Right lung (tissue), 10 donors: ENCODE measurements at places on chromosomes 2 and 18. TPM values are rescaled to one million over a fixed set of nuclear protein-coding genes. Genes with fewer than 3 reads are reported as not detected.
A peak's percentile ranks its signal among the peaks of the same experiment; 100 is the strongest.

EML6 gene
- 1.6 TPM for polyA plus RNA-seq

IL36B gene
- not detected for polyA plus RNA-seq

SLC9A4 gene
- polyA plus RNA-seq, result 0.03 TPM

GAREM2 gene
- polyA plus RNA-seq, result 8.2 TPM

NT5C1B gene
- polyA plus RNA-seq, result 1.6 TPM

CLEC4F gene
- 0.07 TPM for polyA plus RNA-seq

SULT1C2 gene
- polyA plus RNA-seq, result 20.1 TPM

MDH1B gene
- 7.6 TPM for polyA plus RNA-seq

PSMA8 gene
- polyA plus RNA-seq, result not detected

TXNDC2 gene
- not detected for polyA plus RNA-seq

CFAP65 gene
- polyA plus RNA-seq, result 4.5 TPM

ZNF638 gene
- polyA plus RNA-seq, result 264 TPM

EIPR1 gene
- polyA plus RNA-seq, result 18.7 TPM

POTEE gene
- polyA plus RNA-seq, result not detected

NEB gene
- polyA plus RNA-seq, result 5.7 TPM

CCDC102B gene
- 20.7 TPM for polyA plus RNA-seq

DCC gene
- 2.5 TPM for polyA plus RNA-seq

RGPD6 gene
- polyA plus RNA-seq, result 36.6 TPM

TET3 gene
- polyA plus RNA-seq, result 18.3 TPM

DUSP2 gene
- polyA plus RNA-seq, result 2.6 TPM

CFAP53 gene
- polyA plus RNA-seq, result 2.1 TPM

UPP2 gene
- polyA plus RNA-seq, result 0.29 TPM

LRATD1 gene
- 12.9 TPM for polyA plus RNA-seq

LIMS2 gene
- 19.5 TPM for polyA plus RNA-seq

- peak; percentile 23 for DNase-seq
Measured at GRCh38 chr2:201258666-201259615, 1.4 kb upstream of the CASP8 start.

- no peak for DNase-seq
Measured at GRCh38 chr2:128512379-128513115, 193.9 kb upstream of the HS6ST1 start.

- DNase-seq, result no peak
Measured at GRCh38 chr2:207315131-207315530, 149.4 kb upstream of the KLF7 start.

- DNase-seq, result no peak
Measured at GRCh38 chr18:69715191-69715795, 232.4 kb downstream of the CD226 start.

GRCh38 chr2:5472673-5473072, 219.5 kb upstream of the SOX11 start:
- no peak for DNase-seq

DNA sequence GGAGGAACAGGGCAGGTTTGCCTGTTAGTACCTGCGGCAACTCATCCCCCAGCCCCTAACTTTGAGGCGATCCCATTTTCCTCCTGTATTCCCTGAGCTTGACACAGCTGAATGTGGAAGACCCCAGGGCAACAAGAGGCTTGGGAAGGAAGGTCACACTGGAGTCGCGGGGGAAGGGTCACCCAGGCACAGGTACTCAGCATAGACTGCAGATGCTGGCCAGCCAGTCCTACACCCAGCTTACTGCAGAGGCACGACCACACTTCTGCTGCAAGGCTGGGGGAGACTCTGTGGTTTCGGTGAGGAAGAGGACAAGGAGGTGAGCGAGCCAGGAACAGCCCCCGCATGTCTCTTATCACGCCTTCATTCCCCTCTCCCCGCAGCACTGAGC, 91.5 kb downstream of the MALT1 start:
- no peak for DNase-seq

GRCh38 chr2:176391148-176391419, 121.8 kb downstream of the MTX2 start:
- no peak for DNase-seq

DNA sequence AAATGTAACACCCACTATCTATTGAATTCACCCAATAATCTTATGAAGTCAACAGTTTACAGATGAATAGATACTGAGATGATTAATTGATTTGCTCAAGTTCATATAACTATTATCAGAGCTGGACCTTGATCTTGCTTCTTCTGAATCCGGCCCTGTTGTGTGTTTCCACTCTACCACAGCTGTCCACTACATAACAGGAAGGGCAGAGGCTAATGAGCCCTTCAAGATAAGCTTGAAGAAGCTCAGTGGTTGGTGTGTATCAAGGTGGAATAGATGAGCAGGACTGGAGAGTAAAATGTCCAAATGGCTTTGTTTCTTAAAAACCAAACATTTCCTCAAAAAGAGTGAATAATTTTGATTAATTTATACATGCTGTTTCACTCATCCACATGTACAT, 56.4 kb upstream of the ITGB6 start:
- DNase-seq, result no peak

GRCh38 chr2:227703961-227704360, 13.9 kb downstream of the SLC19A3 start:
- no peak for DNase-seq

- no peak for DNase-seq
Measured at GRCh38 chr18:59156316-59156715, 16.6 kb downstream of the SEC11C start.

DNA sequence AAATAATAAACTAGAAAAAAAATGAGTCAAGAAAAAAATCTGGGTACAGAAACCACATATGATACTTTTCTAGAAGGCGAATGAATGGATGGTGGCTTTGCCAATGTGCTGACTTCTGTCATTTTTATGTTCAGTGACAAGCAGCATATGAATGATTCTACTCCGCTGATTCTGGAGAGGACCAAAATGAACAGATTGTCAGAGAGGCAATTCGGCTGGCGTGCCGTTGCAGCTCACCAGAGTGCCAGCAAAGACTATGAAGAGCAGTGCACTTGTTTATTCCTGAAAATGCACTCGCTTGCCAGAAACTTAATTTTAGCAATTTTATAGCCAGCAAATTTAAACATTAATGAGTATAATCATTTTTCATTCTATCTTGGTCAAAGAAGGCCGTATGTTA, 105.9 kb upstream of the NYAP2 start:
- no peak for DNase-seq

- DNase-seq, result no peak
Measured at GRCh38 chr18:13379062-13379865, 160.7 kb downstream of the LDLRAD4 start.

GRCh38 chr2:8659092-8659734, 22.6 kb upstream of the ID2 start:
- DNase-seq, result no peak

DNA sequence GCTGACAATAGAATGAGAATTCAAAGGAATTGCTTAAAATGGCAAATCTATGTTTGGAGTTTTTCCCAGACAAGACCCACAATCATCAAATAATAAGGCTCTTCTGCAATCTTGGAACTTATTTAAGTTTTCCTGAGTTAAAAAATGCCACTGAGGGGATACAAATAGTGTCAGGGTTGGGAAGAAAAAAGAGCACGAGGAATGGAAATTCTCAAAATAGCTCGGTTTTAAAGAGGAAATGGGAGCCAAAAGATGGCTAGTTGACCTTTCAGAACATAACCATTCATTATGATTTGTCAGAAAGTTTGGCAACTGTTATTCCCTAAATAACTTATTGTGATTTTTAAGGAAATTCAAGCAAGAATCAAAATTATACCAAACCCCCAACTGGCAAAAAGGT, 127.7 kb downstream of the RAPGEF4 start:
- DNase-seq, result no peak

DNA sequence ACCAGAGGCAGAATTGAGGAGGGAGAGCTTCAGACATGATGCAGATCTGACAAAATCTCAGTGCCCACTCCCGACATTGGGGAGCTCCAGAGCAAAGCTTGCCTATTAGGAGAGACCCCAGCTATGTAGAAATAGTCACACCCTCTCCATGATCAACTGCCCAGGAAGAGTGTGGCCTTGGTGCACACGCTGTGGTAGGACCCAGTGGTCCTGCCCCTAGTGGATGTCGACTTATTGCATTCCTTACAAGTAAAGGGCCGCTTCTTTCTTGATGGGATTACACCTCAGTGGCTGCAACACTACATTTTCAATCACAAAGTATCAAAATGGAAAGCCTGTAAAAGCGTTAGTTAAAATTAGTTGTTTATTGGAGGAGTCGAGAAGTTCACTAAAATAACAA, 64.2 kb downstream of the VRK2 start:
- no peak for DNase-seq

GRCh38 chr2:86044614-86045013, 61.1 kb downstream of the POLR1A start:
- no peak for DNase-seq

DNA sequence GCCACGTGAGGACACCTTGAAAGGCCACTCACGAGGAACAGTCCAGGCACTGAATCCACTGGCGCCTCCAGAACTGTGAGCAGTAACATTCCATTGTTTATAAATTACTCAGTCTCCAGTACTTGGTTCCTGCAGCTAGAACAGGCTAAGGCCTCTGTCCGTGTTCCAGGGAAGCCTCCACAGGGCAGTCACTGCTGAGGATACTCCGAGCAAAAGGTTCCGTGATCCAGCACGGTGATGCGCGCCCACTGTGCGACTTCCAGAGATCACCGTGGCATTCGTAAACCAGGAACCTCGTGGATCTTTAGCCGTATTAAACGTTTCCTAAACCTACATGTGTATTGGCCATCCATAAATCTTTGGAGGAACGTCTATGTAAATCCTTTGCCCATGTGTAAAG, 51.5 kb upstream of the SALL3 start:
- no peak for DNase-seq

DNA sequence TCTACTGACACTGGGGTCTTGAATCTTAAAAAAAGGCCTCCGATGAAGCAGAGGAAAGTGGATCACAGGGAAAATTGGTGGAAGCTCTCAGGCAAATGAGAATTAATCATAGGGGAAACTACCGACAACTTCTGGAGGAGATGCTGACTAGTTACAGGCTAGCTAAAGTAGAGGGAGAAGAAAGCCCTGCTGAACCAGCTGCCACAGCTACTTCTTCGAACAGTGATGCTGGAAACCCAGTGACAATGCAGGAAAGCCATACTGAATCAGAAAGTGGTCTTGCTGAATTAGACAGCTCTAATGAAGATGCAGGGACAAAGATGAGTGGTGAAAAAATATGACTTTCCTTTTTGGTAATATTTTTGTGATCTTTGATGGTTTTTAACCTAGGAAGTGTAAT, 44.9 kb upstream of the SLC3A1 start:
- DNase-seq, result no peak

DNA sequence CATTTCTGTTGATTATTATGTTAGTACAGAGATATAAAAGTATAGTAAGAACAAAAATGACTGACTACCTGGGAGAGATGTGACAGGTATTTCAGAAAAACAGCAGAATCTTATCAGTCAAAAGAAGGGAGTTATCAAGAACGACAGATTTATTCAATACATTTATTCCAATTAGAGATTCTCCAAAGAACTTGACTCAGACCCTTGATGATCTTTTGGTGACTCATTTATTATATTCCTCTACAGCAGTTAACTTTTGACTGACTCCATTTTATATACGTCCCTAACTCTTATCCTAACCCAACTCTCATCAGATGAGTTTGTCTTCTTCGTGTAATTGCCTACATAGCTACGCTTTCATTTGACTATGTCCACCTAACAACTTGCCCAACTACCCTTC, 91.1 kb downstream of the C2orf74 start:
- DNase-seq, result no peak

GRCh38 chr2:152012697-152013096, 86.1 kb downstream of the CACNB4 start:
- DNase-seq, result no peak

DNA sequence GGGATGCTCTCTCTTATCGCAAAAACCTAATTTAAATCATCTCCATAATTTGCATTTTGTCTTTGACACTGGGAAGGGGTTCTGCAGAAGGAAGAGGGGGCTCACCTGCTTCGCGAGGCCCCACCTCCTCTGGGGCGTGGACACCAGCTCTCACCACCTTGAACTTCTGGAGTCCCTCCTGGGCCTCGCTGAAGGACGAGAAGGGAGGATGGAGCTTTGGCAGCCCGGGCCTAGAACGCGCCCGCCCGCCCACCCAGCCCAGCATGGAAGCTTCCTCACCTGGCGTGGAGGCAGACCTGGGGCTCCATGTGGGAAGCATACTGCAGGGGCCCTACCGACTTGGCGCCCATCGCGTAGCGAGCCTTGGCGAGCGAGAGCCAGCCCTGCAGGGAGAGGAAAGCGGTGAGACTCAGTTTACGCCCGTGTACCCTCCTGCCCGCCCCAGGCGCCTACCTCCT, 1.1 kb upstream of the IMP4 start:
- DNase-seq, result no peak

DNA sequence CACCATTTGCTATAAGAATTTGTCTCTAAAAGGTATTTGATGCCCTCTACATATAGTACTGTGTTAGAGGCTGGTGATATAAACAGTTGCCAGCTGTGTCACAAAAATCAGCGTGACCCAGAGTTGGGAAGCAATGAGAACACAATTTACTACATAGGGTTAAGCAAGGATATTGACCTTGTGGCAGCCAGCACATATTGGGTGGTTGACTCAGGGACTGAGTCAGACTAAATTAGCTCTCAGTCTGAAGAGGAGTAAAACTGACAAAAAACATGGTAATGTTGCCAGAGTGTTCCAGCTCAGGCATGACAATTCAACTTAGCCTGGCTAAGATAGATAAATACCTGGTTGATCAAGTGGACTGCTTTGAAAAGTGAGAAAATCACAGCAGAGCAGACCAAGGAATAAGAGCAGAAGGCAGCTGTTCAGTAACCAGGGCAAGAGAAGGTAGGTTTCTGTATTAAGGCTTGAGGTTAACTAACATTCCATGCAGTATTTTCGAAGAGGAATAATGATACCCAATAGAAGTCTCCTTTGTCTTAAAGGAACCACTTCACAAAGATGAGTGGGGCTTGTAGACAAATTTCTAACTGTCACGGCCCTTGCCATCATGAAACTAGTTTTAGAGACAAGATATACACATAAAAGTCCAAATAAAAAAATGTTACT, 108.2 kb upstream of the ERBB4 start:
- DNase-seq, result no peak

- no peak for DNase-seq
Measured at GRCh38 chr2:200862532-200863000, 1.9 kb downstream of the CLK1 start.

DNA sequence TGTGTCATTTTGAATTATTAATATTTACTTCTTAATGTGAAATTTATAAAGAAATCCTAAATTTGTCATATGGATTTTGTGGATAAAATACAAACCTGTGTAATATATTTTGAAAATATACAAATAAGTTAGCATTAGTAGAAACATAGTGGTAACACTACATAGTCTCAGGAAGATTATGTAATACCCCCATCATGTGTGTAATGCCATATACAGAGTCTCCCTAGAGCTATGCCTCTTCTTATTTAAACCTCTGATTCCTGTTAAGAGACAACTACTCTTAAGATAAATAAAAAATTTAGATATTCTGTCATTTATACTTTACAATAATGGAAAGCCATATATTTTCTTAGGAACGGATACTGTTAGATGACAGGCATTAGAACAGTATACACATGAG, 2012.0 kb upstream of the LRRTM1 start:
- DNase-seq, result no peak
